ENCODE measurements at places on chromosomes 13 and 19.

DNA sequence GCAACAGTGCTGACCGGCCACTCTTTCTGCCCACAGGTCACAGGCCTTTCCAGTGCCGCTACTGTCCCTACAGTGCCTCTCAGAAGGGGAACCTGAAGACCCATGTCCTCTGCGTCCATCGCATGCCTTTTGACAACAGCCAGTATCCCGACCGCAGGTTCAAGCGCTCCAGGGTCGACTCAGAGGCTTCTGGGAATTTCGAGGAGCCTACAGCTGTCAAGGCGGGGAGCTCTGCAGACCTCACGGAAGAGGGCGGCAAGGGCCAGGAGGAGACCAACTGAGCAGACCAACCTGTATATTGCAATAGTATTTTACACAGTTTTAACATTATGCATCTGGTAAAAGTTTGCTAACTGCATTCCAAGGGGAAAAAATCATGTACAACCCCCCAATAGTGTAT lies 338.5 kb downstream of the ZNF536 start:
- no peak for DNase-seq

GRCh38 chr19:646779-647565 lies 7.3 kb downstream of the FGF22 start:
- no peak for DNase-seq

- DNase-seq: no peak
Measured at GRCh38 chr13:28583651-28584091, 75.3 kb upstream of the POMP start.

- DNase-seq: no peak
Measured at GRCh38 chr13:112113851-112114250, 46.9 kb downstream of the SOX1 start.

DNA sequence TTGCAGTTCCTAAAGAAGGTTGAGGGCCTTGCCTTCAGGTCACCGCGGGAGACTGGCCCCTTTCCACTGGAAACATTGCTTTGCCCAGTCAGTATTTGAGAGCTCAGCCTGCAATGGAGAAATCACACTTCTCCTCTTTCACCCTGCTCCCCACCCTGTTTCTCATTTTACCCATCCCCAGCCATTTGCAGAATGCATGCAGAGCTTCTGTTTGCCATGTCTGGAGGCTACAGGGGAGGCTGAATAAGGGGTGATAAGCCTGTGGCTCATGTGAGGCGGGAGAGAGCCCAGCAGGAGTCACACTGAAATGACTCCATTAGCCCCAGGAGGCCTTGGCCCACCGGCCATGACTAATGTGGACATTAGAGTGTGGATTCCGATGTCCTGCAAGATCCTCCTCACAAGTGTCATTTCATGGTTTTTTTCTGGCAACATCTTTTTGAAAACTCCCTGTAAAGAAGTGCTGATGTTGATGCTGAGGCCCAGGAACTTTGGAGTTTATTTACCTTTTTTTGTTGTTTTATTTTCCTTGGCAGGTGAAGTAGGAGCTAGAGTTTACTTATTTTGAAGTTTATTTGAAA lies 6.3 kb downstream of the SPINT2 start:
- DNase-seq: peak; percentile 72

DNA sequence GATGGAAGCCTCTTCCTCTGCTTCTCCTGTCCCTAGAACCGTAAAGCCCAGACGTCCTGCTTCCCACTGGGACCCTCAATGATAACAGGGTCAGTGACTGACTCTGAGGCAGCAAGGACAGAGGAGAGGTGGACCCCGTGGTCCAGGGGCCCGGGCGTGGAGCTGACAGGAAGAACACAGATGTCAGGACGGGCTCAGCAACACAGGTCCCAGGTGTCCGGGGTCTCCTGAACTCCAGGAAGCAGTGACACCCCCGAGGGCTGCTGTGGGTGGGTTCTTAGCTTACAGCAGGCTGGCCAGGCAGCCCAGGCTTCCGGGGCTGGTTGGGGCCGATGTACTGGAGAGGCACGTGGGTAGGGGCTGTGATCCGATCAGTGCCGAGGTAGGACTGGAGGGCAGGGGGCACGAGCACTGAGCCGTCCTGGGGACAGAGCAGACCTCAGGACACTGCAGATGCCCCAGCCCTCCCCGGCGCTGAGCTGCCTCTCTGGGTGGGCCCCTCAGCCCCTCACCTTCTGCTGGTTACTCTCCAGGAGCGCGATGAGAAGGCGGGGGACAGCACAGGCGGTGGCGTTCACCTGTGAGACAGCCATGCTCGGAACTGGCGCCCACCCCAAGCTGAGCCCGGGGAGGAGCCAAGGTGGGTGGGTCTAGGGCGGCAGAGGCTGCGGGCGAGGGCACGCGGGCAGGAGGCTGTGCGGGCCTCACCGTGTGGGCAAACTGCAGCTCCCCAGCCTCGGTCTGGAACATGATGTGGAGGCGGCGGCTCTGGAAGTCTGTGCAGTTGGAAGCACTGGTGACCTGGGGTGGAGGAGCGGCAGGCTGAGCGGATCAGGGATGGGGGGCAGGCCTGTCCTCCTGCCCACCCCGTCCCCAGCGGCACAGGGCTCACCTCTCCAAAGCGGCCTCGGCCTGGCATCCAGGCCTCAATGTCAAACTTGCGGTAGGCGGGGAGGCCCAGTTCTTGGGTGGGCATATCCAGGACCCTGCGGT lies 3.6 kb upstream of the CCER2 start:
- DNase-seq: no peak

GRCh38 chr13:74620711-74621110 lies 486.5 kb upstream of the KLF12 start:
- no peak for DNase-seq

DNA sequence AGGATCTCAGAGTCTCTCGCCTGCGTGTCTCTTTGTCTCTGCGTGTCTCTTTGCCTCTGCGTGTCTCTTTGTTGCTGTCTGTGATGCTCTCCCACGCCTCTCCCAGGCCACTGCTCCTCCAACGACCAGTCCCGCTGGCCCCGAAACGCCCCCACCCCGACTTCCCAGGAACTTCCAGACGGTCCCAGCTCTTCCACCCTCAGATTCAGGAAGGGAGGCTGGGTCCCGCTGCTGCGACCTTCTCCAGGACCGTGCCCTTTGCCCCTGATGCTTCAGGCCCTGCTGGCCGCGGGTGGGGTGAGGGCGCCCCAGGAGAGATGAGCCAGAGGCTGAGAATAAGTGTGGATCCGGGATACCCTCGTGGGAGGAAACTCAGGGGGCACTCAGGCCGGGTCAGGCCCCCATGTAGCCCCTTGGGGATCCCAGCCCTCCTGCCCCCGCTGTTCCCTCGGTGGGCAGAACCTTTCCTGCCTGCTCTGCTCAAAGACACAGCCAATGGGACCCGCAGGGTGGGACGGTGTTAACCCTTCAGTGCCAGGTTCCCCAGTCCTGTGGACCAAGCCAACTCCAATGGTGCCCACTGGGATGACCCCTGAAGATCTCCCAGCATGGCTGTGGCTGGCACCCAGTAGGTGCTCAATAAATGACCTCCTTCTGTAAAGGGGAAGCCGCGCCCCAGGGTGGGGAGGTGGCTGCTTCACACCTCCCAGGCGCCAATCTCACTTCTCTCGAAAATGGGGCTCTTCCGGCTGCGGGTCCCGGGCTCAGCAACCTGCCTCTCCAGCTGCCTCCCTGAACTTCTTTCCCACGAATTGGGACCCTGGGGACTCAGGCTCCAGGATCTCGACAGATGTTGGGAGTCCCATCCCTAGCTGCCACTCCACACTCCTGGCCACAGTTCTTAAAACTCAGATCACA lies 1.5 kb upstream of the S1PR5 start:
- DNase-seq: no peak

- no peak for DNase-seq
Measured at GRCh38 chr13:82597747-82598146, 1284.5 kb downstream of the SLITRK1 start.

DNA sequence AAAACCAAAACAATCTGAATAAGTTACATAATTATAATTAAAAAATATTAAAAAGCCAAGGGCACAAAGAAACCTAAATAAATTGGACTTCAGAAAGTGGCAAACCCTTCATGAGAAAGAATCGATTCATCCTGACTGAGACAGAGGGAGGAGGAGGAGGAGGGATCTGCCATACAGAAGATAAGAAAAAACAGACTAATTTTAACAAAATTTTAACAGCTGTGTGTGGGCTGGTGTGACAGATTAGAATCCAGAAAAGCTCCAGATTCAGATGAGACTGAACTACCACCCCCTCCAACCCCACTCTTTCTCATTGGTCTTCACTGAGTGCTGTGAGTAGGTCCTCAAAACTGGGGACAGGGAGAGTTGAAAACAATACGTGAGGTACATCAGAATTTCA lies 111.5 kb upstream of the HTR2A start:
- no peak for DNase-seq

GRCh38 chr19:32196690-32197420 lies 148.6 kb upstream of the ZNF507 start:
- DNase-seq: no peak

DNA sequence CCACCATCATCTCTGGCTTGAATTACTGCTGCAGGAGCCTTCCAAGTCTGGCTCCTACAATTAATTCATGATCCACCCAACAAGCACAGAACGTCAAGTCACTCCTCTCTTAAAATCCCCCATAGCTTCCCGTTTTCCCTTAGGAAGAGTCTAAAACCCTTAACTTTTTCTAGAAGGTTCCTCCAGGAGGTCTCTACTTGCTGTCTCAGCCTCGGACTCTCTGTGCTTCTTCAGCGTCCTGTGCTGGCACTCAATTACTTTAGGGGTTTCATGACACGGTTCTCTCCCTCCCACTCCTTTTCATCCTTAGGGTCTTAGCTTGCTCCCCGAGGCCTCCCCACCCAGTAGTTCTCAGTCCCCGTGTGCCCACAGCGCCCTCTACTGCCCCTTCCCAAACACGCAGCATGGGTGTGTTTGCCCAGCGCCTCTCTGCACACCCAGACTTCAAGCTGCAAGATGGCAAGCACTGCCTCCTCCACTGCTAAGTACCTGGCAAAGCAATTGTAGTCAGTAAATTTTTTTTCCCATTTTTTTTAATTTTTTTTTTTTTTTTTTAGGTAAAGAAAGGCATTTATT lies 25.8 kb upstream of the MAP3K10 start:
- no peak for DNase-seq

- DNase-seq: no peak
Measured at GRCh38 chr13:97441368-97441767, 7.4 kb downstream of the RAP2A start.

DNA sequence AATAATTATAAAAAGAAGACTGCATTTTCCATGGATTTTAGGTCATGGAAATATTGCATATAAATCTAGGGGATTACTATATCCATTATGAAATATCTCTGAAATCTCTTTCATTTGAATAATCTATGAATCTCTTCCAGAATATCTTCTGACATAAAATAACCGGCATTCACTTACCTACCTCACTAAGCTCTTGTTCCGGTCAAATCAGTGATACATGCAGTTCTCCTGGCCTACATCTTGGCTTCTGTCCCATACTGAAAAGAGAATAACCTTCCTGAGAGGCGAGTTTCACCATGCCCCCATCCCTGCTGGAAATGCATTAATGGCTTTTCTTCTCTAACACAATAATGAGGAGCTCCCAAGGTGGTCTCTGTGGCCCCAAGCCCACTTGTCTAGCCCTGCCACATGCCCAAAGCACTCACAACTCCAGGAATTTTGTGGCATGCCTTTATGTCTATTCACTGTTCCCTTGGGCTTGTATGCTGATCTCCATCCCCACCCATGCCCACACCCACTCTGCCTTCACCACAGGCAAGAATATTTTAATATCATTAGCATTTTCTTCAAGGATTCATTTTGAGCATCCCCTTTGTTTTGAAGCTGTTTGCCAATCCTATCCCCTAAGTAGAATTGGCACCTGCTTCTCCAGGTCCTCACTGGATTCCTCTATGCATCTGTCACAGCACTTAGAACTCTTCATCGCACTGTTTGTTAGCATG lies 401.6 kb downstream of the COG6 start:
- no peak for DNase-seq

DNA sequence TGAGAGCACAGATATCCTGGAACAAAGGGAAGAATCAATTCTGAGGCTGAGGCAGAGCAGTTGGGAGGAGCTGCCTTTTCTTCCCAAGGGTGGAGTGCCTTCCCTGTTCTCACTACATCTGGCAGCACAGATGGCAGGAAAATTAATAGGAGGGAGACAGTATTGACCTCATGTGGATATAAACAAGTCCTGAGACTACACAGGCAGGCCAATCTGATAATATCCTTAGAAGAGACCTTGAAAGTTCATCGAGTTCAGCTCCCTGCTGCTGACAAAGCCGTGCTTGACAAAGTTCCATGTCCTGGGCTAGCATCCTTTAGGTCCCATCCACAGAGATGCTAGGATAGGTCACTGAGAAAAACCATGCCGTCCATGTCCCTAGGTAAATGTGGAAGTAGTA lies 1451.5 kb downstream of the EFNB2 start:
- DNase-seq: no peak

- DNase-seq: no peak
Measured at GRCh38 chr19:30457484-30457883, 85.3 kb downstream of the ZNF536 start.

DNA sequence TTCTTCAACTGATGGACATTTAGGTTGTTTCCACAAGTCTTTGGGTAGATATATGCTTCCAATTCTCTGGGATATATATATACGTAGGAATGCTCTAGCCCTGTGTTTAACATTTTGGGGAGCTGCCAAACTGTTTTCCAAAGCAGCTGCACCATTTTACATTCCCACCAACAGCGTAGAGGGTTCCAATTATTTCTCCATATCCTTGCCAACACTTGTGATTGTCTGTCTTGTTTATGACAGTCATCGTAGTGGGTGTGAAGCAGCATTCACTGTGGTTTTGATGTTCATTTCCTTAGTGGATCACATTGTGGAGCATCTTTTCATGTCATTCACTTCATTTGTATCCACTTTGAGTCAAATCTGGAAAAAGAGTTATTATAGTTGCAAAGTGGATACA lies 4.7 kb upstream of the CBLC start:
- DNase-seq: no peak

DNA sequence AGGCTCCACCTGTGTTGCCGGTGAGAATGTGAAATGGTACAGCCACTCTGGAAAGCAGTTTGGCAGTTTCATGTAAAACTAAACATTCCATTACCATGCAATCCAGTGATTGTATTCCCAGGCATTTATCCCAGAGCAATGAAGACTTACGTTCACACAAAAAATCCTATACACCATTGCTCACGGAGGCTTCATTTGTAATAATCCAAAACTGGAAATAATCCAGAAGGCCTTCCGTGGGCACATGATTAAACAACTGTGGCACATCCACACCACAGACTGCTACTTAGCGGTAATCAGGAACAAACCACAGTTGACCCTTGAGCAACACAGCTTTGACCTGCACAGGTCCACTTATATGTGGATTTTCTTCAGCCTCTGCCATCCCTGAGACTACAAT lies 339.7 kb downstream of the MTUS2 start:
- no peak for DNase-seq

GRCh38 chr19:44303320-44303719 lies 1.5 kb downstream of the ZNF235 start:
- no peak for DNase-seq

DNA sequence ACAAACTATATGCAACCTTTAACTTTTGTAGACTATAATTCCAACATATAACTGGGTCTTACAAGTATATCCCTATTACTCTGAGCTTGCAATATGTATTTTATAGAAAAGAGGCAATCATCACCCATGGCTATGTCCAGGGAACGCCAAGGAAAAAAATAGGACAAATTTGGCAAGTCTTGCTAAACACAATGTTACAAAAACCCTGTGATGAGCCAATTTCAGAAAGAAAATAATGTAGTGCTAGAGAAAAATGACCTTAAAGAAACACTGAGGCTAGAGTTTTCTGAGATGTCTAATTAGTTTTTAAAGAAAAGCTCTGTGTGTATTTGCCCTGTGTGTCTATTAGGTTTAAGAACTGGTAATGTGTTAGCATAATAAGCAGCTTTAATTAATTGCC lies 68.0 kb upstream of the FREM2 start:
- DNase-seq: no peak

Measured in T1000 (cell line).